ENCODE measurements at places on chromosomes 1 and 21.

GRCh38 chr1:53051676-53052075, 10.3 kb upstream of the PODN start:
- no peak for DNase-seq

DNA sequence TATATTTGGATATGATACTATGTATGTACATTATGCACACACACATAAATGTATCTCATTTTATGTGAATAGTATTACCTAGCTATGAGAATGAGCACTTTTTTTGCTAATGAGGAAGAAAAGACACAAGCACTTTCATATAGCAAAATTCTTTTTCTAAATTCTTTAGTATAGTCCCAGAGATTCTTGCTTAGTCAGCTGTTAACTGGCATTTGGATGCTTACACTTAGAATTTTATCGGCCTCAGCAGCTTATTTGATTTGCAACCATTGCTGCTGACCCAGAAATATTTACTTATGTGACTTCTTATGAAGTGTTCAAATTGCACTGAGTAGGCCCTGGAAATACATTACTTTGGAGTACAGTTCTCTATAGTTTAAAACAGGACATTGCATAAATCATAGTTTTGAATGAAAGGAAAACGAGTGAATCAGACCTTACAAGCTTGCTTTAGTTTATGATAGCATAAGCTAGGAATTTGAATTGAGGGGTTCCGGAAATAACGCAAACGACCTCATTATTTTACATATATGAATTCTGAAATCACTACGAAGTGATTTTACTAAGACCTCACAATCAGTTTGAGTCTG, 653.9 kb upstream of the NEGR1 start:
- DNase-seq = no peak

GRCh38 chr1:28855469-28855951, 43.5 kb downstream of the OPRD1 start:
- no peak for DNase-seq

DNA sequence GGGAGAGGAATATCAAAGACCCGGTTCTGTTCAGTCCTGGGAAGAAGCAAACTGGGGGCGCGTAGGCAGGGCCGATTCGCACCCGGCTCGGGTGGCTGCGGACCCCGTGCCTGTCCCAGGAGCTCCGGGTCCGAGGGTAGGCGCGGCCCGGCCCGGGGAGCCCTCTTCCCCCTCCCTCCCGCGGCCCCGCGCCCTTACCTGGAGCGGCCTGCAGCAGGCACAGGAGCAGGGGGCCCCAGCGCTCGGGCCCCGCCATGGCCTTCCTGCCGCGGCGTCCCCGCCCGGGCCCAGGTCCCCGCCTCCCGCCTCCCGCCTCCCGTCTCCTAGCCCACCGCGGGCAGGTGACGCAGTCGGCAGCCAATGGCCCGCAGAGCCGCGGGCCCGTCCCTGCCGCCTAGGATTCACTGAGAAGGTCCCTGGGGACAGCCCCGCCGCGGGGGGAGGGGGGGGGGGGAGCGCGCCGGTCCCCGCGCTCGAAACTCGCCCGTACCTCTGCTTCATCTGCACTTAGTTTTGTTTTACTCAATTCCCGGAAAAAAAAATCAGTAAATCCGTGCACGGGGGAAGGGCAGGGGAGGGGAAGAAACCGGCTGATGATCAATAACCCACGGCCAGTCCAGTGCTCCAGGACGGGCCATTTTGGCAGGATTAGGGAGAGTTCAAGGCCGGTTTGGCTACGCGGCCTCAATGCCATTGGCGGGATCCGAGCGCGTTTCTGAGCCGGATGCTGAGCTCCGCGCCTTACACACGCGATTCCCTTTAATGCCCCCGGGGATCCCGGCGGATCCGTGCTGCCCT, at the start of gene IFNLR1:
Gene IFNLR1 (minus strand): TSS at position 297 of the 798 bp plus-strand sequence. CDS start 41 bp downstream, at position 256.
- peak; percentile 55 for DNase-seq

- peak; percentile 43 for DNase-seq
These were observed 7.4 kb upstream of the DEGS1 start for GRCh38 chr1:224175617-224176016.

DNA sequence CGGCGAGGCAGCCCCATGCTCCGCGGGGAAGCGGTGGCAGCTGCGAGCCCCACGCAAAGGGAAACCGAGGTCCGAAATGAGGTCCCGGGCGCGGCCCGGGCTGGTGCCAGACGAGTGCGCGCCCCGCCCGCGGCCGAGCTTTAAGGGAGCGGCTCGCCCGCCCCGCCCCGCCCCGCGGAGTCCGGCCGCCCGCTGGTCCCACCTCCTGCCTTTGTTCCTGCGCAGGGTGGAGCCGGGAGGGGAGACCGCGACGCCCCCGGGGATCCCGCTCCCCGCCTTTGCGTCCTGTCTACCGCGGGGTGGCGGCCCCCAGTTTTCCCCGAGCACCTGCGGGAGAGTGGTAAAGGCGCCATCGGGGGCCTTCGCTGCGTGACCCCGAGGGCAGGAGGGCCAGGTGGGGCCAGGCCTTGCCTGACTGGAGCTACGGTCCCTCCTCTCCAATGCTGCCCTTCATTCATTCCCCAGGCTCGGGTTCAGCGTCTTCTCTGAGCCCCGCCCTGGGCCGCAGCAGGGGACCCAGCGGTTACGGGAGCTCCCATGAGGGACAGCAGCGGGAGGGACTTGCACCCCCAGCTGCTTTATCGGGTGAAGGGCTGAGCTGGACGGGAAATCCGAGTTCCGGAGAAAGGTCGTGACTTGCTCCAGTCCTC, at the start of gene HES2:
Gene HES2 (minus strand): TSS at position 116 of the 650 bp plus-strand sequence. CDS start 99 bp downstream, at position 17.
- no peak for DNase-seq

DNA sequence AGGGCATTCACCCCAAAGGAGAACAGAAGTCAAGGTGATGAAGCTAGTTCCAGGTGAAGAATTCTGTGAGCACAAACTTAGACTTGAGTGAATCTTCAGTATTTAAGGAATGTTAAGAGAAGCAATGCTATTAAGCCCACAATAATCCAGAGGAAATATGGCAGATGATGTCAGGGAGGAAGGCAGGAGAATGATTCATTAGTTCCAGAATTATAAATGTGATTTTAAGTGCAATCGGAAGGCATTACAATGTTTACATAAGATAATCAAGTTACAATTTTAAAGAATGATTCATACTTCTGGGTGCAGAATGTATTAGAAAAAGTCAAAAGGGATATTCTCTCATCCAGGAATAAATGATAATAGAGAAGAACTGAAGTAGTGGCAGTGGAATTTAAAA, 545.2 kb upstream of the BRINP3 start:
- no peak for DNase-seq

GRCh38 chr1:11558871-11559590, 80.1 kb downstream of the DISP3 start:
- DNase-seq = no peak

- no peak for DNase-seq
These were observed 27.4 kb upstream of the KIRREL1 start for GRCh38 chr1:157966031-157966537.

DNA sequence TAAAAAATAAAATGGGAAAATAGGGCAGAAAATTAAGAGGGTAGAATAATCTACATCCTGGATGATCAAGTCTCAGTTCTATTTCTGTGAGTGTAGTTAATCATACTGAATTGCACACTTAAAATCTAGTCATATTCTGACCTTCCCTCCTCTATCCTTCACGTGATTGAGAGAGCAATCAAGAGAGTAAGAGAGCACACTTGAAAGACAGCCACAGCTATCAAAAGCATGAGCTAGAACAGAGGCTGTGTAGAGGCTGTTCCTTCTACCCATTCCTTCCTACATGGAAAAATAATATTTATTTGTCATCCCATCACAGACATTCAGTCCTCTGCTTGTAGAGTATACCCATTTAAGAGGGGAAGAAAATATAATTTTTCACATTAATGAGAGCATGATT, 52.4 kb downstream of the PHC2 start:
- DNase-seq = no peak

DNA sequence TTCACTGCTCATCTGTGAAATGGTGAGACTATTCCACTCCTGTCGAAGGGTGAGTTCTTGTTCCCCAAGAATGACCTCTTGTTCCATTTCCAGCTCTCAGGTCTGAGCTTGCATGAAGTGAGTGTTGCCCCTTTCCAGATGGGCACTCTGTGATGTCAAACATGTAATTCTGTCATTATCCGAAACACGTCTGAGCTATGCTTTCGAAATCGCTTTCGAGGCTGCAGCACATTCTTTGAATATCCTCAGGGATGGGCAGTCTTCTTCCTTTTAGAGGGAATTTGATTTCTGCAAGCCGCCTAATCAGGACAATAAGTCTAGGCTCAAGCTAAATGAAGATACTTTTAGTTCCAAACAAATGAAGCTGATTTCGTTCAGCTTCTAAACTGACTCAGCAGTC, 15.1 kb downstream of the NFASC start:
- no peak for DNase-seq

DNA sequence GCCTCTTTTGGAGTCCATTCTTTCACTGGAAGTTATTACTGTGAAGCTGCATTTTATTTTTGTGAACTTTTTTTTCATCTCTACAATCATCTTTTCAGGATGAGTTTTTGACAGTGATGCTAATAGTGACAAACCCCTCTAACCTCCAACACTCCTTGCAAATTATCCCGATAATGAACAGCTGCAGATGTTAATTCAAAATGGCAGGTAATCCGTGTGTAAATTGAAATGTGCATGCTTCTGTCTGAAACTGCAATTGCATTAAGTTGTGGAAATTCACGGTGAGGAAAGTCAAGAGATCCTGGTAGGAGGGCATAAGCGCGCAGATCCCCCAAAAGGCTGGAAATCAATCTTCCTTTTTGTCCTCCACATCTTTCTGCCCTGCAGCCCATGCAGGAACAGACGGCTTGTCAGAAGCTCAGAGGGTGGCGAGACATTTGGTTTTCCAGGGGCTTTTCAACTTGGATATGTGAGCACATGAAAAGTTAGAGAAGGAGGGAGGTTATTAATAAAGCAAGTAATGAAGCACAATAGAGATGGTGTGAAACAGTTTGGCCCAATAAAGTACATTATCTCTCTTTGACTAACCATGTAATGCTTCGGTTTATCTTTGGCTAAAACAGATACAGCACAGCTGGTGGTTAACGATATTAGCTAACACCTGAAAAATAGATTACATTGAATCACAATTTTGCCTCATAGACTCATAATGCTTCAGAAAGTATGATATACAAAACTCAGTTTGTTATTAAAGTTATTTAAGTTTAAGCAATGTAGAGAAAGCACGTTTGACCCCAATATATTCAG, 143.5 kb upstream of the COA6 start:
- DNase-seq = no peak

- DNase-seq = no peak
These were observed 55.7 kb upstream of the RUNX3 start for GRCh38 chr1:24985737-24986136.

DNA sequence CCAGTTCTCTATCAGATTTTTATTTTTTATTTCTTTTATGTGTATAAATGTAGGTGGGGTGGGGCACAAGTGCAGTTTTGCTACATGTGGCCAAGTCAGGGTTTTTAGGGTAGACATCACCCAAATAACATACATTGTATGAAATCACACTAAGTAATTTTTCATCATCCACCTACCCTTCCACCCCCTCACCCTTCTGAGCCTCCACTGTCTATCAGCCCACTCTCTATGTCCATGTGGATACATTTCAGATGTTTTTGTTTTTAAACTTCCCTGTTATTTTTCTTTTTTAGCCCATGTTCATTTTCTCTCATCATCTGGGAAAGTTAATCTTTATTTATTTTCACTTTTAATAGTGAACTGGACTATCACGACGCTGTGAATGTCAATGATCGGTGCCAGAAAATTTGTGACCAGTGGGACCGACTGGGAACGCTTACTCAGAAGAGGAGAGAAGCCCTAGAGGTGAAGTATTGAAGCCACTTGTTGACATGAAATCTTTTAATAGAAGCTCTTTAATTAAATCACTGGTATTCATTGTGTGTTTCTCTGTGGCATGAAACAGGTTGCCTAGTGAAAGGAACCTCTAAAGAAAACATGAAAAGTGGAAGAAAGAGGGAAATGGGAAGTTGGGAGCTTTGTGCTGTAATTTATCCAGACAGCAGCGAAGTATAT, 47.6 kb upstream of the MTR start:
- no peak for DNase-seq

DNA sequence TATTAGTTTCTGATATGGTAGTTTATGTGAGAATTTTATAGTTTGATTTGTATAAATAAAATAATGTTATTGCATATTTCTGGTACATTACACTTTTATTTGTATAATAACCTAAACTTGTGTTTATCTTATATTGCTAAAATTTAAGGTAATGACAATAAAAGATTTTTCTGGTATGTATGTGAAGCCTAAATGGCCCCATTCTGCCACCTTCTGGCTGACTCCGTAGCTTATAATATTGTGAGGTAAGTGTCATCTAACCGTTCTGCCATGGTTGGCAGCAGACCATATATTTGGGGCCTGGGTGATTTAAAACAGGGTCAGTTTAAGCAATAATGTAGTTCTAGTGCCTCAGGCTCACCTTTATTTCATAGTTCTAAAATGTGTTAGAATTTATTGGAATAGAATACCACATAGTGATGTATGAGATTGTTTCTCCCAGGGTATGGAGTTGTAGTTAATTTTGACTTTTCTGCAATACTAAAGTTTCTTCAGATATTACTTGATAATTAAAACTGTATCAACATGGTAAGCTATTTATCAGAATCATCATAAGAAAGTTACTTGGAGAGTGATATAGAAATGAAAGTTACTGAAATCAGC, 21.2 kb upstream of the PRKACB start:
- DNase-seq = peak; percentile 50

DNA sequence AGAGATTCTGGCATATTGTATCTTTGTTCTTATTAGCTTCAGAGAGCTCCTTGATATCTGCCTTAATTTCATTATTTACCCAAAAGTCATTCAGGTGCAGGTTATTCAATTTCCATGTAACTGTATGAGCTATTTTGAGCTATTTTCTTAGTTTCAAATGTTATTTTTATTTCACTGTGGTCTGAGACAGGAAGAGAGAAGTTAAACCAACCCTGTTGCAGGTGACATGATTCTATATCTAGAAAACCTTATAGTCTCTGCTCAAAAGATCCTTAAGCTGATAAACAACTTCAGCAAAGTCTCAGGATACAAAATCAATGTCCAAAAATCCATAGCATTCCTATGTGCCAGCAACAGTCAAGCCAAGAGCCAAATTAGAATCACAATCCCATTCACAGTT, 1644.0 kb upstream of the B3GALT2 start:
- DNase-seq = no peak

DNA sequence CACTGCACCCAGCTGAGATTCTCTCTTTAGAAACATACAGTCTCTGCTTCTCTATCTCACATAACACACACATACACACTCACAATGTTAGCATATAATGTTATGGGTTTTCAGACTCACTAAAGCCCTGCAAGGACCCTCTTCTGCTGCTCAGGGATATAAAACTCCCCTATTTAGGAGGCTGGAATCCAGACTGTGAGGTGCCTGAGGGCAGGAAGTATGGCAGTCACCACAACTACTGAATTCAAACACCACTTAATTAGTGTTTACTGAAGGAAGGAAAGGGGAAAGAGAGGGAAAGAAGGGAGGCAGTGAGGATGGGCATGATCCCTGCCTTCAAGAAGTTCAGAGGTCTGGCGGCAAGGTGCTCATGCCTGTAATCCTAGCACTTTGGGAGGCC, 7.8 kb upstream of the CDK18 start:
- DNase-seq = no peak

- peak; percentile 17 for DNase-seq
These were observed 276.7 kb downstream of the PCP4 start for GRCh38 chr21:40143822-40144525.

Measured in activated CD4-positive, alpha-beta T cell treated with anti-CD3 and anti-CD28 coated beads, Interleukin-2, amount 50 U/mL, for 1 hour (primary cell).